CD4-positive, alpha-beta T cell treated with Interleukin-17A for 1 hour (primary cell): ENCODE measurements at places on chromosomes 1 and 21.
A peak's percentile ranks its signal among the peaks of the same experiment; 100 is the strongest.

- peak; percentile 6 for DNase-seq
Measured at GRCh38 chr1:37752583-37753471, 12.1 kb downstream of the EPHA10 start.

DNA sequence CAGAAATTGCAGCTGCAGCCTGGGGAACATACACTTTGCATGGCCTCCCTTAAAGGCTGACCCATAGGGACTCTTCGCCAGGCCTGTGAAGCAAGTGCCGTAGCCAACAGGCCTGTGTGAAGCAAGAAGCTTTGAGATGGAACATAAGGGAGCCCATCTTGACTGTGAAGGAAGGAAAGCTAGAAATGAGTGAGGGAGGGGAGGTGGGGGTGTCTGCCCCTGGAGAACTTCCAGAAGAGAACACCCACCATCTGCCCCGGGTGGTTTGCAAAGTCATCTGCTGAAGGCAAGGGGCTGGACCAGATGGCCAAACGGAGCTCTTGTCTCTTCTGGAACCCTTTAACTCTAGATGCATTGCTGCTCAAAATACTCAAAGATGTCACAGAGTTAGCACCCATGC, 103.3 kb upstream of the GRIK3 start:
- no peak for DNase-seq

GRCh38 chr1:229590119-229590518, 31.6 kb upstream of the ABCB10 start:
- no peak for DNase-seq

DNA sequence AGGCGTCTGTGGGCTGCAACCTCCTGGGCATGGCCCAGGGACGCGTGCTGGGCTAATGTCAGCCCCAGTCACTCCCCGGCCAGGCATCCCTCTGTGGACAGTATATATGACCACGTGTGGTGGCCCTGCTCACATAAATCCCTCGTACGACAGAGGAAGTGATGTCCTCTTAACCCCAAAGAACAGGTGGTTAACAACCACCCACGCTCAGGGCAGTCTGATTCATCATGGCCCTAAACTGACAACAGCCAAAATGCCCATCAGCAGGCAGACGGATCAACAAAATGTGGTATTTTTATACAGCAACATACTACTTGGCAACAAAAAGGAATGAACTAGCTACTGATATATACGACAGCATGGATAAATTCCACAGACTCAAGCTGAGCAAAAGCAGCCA, 51.0 kb downstream of the ECE1 start:
- no peak for DNase-seq

- no peak for DNase-seq
Measured at GRCh38 chr1:178330153-178330552, 166.6 kb downstream of the CLEC20A start.

DNA sequence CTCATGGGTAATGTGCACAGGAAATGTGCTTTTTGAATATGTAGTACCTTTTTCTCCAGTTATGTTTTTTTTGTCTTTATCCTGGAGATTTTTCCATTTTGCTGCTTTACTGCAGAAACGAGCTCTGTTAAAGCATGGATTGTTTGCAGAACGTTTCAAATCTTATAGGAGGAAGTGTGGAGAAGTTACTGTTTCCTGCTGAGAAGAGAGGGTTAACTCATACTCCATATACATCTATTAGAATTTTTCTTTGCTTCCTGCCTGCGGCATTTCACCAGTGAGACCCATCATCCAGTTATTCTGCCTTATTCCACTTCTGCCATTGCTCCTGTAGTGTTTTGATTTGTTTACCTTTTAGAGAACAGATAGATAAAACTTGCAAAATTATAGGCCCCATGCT, 2.0 kb downstream of the RPRD2 start:
- peak; percentile 34 for DNase-seq

DNA sequence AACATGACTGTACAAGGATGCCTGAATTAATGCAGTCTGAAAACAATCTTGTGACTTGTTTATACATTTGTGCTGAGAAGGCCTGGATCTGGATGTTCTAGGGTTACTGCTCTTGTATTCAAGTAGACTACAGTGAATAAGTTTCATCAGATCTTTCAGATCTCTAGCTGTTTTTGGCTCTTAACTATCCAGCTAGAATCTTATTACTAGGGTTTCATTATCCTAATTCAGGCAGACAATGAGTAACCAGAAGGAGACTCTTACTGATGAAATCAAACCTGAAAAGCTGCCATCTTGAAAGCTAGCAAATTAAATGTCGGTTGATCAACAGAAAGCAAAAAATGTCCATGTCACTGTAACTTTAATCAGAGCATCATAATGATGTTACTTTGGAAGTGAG, 112.5 kb upstream of the KCNK2 start:
- no peak for DNase-seq

GRCh38 chr1:3211582-3212375, 142.8 kb downstream of the PRDM16 start:
- no peak for DNase-seq

DNA sequence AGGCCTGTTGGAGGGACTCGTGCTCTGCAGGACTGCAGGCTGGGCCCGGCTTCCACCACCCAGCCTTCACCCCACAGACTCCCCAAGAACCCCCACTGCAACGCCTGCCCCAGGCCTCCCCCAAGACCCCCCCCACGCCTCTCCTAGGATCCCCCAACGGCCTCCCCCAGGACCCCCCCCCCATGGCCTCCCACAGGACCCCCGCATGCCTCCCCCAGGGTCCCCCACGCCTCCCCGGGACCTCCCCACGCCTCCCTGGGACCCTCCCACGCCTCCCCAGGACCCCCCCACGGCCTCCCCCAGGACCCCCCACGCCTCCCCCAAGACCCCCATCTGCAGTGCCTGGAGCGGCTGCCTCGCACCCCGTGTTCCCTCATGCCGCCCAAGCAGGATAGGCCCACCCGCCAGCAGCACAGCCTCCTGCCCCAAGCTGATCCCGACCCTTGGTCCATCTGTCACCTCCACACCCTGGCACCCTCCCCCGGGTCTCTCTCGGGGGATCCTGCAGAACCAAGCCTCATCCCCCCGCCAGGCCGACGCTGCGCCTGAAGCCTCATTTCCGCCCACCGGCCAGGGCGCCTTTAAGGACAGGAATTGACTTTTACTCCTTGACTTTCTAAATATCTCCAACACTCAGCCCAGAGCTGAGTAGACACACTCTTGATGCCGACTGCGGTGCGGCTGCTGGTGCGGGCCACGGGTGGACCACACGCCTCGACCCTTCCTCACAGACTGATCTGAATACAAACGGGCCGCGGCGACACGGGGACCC, 14.1 kb upstream of the RNF223 start:
- no peak for DNase-seq

DNA sequence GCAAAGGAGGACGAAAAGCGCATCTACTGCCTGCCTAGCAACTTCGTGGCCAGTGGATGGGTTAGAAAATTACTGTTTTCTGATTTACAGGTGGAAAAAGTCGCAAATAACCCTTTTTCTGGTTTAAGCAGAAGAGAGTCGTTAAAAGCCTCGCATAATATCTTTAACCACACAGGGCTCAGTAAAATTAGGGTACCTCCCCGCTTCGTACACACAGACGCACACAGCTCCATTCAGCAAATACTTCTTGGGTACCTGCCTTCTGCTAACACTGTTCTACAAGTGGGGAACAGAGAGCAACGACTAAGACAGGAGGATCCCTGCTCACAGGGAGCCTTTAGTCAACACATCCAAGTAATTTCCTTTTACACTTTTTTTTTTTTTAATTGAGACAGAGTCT, 704 bp downstream of the ALG6 start:
- peak; percentile 5 for DNase-seq

DNA sequence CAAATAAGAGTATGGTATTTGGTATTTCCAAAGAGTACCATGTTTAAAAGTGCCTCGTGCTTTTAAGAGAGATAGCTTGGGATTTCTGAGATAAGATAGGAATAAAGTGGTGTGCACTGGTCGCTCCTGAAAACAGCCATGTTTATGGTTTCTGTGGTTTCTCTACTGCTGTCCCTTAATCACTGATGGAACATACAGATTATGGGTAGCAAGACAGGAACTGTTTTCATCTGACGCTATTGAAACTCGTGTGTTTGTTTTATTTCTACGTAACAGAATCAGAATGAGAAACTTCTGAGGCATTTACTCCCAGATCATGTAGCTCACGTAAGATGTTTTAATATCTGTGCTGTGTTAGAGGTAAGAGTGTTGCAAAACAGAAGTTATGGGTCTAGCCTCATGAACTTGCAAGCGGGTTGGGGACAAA, 126.0 kb downstream of the KIAA0319L start:
- no peak for DNase-seq

GRCh38 chr1:240598216-240599001, 13.5 kb downstream of the GREM2 start:
- DNase-seq = no peak

GRCh38 chr1:60044881-60045280, 28.7 kb downstream of the C1orf87 start:
- DNase-seq = no peak

DNA sequence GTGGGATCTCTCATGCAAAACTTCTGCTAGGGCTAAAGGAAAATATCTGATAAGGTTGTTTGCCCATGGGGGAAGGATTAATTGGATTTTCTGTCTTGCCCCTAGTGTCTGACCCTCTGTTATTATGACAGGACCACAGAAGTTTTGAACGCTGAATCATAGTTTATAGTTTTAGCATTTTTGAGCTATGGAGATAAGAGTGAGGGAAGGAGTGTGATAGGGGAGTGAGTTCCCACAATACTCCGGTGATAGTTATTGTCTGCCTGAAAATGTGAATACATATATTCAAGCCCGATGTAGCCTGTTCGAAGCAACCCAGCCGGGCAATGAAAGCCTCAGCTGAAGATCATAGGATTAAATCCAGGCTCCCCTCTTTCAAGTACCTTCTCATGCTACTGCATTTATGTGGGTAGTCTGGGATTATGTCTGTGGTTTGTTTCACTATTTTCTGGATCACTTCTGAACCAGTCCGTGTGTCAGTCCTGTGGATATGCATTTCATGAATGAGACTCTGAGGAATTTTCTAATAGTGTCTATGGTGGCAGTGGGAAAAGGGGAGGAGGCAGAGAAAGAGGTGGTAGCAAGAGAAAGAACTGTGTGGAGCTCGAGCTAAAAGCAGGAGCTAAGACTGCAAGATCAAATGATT, 258.7 kb downstream of the DISC1 start:
- no peak for DNase-seq
